Pulmonary artery endothelial cell (primary cell): ENCODE measurements at places on chromosomes 11 and 22.

GRCh38 chr11:128878455-128878854 lies 11.4 kb upstream of the KCNJ1 start:
- DNase-seq = no peak

- no peak for DNase-seq
Observed at GRCh38 chr22:46770726-46771125, 8.3 kb downstream of the TBC1D22A start.

GRCh38 chr11:91563176-91563575 lies 661.4 kb upstream of the FAT3 start:
- no peak for DNase-seq

- no peak for DNase-seq
Observed at GRCh38 chr22:38490915-38491314, 15.2 kb downstream of the DDX17 start.

GRCh38 chr11:96465512-96465911 lies 75.7 kb downstream of the JRKL start:
- DNase-seq = no peak

- no peak for DNase-seq
Observed at GRCh38 chr11:118289401-118289800, 15.1 kb upstream of the CD3E start.

- no peak for DNase-seq
Observed at GRCh38 chr11:115581871-115582639, 77.8 kb upstream of the CADM1 start.

- no peak for DNase-seq
Observed at GRCh38 chr11:106770489-106771085, 247.7 kb downstream of the GUCY1A2 start.

DNA sequence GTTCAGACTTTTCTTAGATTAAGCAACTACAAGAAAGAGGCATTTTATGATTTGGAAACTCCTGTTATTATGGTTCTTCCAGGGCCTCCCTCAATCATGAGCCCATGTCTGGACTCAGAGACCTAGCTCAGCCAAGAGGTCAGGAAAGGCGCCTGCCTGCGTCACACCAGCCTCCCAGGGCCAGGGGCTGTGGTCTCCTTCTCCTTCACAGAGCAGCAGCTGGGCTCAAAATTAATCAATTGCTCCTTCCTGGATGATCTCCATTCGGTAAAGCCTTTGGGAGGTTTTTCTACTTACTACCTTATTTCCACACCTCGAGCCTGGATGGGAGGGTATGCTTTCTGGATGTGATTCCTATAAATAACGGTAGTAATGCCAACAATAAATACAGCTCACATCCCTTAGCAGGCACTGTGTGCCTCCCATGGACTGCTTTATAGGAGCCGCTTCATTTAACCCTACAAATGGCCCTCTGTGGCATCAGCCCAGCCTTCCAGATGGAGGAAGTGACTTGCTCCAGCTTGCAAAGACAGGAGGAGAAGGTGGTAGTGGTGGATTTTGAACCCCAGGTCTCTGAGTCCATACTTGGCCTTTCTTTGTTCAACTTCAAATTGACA lies 1445.6 kb downstream of the TBC1D22A start:
- DNase-seq = no peak

DNA sequence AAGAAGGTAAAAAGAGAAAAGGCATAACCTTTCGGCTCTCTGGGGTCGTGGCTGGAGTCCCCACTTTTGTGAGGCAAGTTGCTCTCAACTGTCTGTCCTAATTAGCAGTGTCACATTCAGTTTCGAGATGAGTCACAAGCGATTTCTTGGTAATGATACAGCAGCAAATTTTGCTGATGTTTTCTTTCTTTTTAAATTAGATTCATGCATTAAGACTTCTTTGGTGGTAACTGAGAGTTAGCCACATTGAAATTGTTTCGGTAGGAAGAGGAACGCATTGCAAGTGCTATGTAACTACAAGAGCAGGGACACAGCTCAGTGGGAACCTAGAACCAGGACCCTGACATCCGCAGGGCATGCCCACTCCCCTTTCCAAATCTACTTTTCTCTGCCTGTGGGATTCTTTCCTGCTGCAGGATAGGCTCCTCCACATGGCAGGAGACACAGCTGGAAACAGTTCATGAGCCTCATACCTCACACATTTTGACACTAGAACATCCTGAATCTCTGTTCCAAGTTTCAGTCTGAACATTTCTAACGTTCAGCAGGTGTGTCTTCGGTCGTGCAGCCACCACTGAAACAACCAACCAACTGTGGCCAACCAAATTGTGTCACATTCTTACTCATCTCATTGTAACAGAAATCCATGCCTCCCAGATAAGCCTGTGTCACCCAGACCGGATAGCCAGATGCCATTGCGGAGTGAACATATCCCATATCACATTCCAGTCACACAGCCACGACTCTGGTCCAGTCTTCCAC lies 987.6 kb downstream of the NTM start:
- DNase-seq = no peak

DNA sequence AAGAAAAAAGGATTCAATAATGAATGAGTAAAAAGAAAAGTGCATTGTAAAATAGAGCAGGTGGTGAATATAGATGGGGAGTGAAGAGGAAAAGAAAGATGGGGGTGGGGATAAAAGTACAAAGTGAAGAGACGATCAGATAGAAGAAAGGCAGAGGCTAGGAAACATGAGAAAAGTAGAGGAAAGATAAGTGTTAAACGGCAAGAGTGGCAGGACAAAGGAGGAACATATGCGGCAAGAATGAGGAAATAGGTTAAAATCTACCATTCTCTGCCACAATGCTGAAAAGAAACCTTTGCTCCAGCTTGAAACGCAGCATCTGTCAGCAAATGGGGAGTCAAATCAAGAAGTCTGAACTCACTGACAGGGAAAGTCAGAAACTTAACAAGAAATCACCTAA lies 6.8 kb downstream of the FUT4 start:
- DNase-seq = no peak

GRCh38 chr11:119742263-119742861 lies 13.4 kb upstream of the NECTIN1 start:
- no peak for DNase-seq

- DNase-seq = no peak
Observed at GRCh38 chr11:80958987-80959386, 1518.2 kb upstream of the TENM4 start.

DNA sequence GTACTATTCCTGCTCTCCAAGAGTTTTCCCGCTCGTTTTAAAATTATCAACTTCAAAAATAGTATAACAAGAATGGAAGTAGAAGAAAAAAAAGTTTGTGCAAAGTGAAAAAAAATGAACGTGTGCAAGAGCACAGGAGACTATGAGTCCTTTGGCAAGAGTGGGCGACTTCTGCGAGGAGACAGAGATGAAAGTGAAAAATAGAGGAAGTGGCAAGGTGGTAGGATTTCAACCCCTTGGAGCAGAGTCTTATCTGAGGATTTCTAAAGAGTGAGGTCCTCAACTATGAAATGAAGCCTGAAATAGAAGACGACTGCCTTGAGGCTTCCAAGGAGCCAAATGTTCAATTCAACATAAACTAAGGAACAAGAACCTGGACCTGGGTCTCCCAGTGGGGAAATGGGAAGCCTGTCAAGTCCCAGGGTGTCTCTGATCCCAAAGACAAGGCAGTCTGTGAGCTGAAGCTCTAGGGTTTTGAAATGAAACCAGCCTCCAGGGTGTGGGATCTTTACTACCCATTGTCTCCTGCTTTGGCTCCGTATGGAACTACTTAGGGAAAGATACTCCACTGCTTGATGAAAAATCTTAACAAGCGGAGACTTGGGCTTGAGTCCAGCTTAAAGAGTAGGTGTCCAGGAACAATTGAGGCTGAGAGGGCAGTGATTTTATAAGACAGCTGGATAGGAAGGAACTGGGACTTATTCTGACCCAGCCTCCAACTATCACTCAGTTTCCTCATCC lies 4.8 kb downstream of the P4HA3 start:
- no peak for DNase-seq

GRCh38 chr11:130118636-130119387 lies 40.8 kb upstream of the ST14 start:
- no peak for DNase-seq

DNA sequence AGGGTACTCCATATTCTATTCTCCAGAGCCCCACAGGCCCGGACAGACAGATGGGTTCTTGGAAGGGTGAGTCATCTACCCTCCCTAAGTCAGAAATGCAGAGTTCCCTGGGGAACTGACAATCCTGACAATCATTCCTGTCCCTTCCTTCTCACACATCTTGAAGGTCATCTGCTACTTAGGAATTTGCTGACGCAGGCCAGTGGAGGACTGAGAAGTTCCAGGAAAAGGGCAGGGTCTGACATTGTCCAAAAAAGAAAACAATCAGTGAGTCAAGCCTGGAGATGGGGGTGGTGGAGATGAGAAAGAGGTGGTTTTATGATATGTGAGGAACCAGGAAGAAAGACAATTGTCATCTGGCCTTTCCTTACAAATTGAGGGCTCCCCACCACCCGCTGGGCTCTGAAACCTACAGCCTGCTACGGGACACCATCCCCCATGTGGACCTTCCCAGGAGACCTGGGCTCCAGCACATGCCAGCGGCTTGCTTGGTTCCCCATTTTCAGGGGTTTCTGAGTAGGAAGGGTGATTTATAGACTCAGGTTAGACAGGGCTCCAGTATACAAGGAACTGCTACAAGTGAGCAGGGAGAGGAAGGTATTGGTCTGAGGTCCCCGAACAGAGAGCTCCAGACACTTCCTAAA lies 12.9 kb downstream of the CD59 start:
- DNase-seq = peak; percentile 94

- DNase-seq = no peak
Observed at GRCh38 chr11:33891714-33892327, at the start of gene LMO2. TSS of gene LMO2 (minus strand) at chr11:33892076. CDS start at chr11:33869716, 22,360 bp downstream.

GRCh38 chr11:56740107-56740506 lies 8.4 kb downstream of the OR9G4 start:
- no peak for DNase-seq

DNA sequence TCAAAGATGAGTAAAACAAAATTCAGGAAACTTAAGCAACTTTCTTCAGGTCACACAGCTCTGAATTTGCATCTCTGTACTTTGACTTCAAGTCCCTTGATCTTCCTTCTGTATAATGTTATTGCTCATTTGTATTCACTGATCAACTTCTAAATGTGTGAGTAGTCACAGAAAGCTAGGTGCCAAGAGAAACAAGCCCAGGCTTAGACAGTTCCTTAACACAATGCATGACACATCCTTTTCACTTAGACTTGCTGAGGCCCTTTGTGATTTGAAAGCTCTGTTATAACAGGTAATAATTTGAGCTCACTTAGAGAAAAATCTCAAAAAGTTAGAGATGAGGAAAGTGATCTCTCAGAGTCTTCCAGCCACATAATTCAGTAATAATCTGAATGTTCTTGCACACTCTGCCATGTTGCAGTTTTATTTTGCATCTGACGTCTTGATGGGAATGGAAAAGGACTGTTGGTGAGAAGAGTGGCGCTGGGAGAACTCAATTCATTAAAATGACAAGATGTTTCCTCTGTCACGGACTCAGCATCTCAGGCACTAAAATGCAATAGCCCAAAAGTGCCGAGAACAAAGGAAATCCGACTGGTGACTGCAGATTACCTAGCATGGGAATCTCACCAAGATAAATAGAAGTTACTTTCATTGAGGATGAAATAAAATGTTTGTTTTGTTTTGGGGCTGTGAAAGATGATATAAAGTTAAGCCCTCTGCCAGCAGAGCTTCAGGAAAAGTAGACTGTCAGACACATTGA lies 665.3 kb downstream of the OPCML start:
- no peak for DNase-seq

- DNase-seq = no peak
Observed at GRCh38 chr11:77088236-77089003, 14.2 kb upstream of the OMP start.

GRCh38 chr11:11220786-11221185 lies 132.3 kb downstream of the CSNK2A3 start:
- no peak for DNase-seq

DNA sequence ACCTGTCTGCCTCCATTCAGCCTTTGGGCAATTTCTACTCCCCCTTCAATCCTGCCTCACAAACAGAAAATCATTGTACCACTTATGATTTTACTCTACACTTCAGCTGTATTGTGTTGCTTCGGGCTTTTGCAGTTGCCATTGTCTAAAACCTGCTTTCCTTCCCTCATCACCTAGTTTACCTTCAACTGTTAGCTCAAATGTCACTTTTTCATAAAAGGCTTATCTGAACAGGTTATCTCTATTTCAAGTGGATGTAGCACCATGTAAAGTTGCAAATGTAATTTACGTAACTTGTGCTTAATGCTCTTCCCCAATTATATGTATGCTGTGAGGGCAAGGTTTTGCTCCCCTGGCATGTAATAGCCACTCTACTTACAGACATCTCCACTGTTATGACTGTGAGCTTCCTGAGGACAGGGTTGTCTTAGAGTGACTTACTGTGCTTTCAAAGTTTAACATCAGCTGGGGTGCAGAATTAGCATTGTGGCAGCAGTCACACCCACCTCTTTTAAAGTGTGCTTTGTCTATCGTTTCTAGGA lies 5.4 kb downstream of the RPS25 start:
- DNase-seq = no peak

GRCh38 chr22:30968015-30968923 lies at the start of gene MORC2:
TSS of gene MORC2 (minus strand) at chr22:30968774. CDS start at chr22:30967889, 885 bp downstream.
- peak; percentile 22 for DNase-seq

DNA sequence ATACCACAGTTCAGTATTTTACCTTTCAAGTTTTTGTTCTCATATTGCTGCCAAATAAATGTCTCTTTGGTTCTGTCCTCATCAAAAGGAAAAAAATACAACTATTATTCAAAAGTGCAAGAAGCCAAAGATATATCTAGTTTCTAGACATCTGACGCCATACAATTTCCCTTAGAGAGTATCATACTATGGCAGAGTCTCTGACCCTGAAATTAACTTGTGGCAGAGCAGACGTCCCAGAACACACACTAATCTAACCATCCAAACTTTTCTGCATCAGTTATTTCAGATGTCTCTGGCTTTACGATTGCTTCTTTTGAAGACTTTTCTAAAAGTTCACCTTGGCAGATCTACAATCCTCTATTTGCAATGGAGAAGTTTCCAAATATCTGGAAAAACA lies 2.7 kb downstream of the OR51T1 start:
- no peak for DNase-seq

GRCh38 chr22:40491990-40492631 lies 121.7 kb downstream of the SGSM3 start:
- DNase-seq = no peak

GRCh38 chr11:127275774-127276173 lies 275.2 kb upstream of the KIRREL3 start:
- no peak for DNase-seq

GRCh38 chr11:22467248-22467647 lies 129.1 kb downstream of the SLC17A6 start:
- DNase-seq = no peak

- DNase-seq = no peak
Observed at GRCh38 chr11:133928628-133929059, 28.1 kb downstream of the IGSF9B start.

GRCh38 chr22:17924735-17925364 lies 99.5 kb downstream of the MICAL3 start:
- peak; percentile 37 for DNase-seq

GRCh38 chr11:1554981-1555712 lies 16.9 kb downstream of the DUSP8 start:
- no peak for DNase-seq

GRCh38 chr11:57474017-57474802 lies 13.9 kb downstream of the RTN4RL2 start:
- no peak for DNase-seq

- DNase-seq = no peak
Observed at GRCh38 chr11:68661697-68662603, 22.4 kb upstream of the GAL start.

GRCh38 chr22:20386972-20387371 lies 7.0 kb upstream of the ZNF74 start:
- DNase-seq = no peak

GRCh38 chr11:34223021-34223813 lies 117.8 kb downstream of the NAT10 start:
- no peak for DNase-seq

- no peak for DNase-seq
Observed at GRCh38 chr11:31218847-31219246, 150.7 kb downstream of the DCDC1 start.
